Esophagus squamous epithelium (tissue), 5 donors: ENCODE measurements at places on chromosomes 3 and 15.

DNA sequence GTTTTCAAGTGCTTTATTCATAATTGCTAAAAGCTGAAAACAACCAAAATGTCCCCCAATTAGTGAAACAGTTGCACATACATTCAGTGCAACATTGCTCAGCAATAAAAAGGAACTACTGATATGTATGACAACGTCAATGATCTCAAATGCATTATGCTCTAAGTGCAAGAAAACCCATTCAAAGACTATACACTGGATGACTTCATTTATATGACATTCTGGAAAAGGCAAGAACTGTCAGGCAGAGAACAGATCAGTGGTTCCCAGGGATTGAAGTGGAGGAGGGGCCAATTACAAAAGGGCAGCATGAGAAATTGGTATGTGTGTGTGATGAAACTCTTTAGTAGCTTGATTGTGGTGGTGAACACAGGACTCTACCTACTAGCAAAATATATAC lies 585.6 kb downstream of the TBL1XR1 start:
- DNase-seq, result no peak

GRCh38 chr3:42662037-42662812 lies 8.7 kb downstream of the ZBTB47 start:
- no peak for DNase-seq

- DNase-seq, result no peak
Observed at GRCh38 chr3:131658771-131659170, 156.0 kb upstream of the MRPL3 start.

DNA sequence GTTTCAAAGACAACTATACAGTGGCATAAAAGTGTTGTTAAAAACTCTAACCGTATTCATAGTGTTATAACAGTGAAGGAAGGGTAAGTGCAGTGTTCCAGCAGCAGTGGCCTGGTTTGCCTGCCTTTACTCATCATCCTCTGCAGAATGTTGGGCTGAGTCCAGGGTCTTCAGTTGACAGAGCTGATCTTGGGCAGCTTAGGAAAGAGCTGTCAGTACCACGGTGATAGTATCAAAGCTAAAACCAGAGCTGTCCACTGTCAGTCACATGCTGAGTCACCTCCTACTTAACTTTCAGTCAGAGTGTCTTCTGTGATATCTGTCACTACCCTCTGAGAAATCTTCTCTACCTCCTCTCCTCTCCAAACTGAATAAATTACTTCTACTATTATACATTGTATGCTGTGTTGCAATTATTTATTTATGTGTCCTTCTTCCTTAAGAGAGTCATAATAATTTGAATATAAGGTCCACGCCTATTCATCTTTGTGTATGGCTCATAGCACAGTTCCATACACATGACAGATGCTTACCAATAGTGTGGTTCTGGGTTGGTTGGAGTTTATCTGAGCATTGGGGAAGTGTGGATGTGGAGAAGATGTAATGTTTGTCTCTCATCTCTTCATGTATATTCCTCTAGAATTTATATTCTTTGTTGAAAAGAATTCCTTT lies 242.1 kb downstream of the ZIC1 start:
- DNase-seq, result no peak

GRCh38 chr3:120450600-120451271 lies at the start of gene FSTL1:
TSS of gene FSTL1 (minus strand) at chr3:120450992. CDS start at chr3:120450746, 246 bp downstream.
- no peak for DNase-seq

DNA sequence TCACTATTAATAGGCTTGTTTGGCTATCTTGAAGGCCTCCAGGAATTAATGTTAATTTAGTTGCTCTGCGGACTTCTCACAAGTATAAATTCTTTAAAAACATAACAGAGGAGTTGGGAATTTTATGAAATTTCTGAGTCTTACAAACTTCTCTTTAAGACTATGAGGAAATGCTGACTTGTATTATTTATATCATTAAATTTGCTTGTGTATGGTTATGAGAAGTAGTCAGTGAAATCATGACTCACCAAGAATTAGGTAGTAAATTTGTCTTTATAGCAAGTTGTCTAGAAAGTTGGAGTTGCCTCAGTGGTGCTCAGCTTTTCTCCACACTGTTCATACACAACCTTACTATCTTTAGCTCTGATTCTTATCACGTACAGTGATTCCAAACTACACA lies 26.5 kb downstream of the PHLDB2 start:
- DNase-seq, result no peak

- no peak for DNase-seq
Observed at GRCh38 chr3:169940470-169941181, 26.0 kb upstream of the SEC62 start.
